ENCODE measurements at places on chromosomes 2 and 18.

DNA sequence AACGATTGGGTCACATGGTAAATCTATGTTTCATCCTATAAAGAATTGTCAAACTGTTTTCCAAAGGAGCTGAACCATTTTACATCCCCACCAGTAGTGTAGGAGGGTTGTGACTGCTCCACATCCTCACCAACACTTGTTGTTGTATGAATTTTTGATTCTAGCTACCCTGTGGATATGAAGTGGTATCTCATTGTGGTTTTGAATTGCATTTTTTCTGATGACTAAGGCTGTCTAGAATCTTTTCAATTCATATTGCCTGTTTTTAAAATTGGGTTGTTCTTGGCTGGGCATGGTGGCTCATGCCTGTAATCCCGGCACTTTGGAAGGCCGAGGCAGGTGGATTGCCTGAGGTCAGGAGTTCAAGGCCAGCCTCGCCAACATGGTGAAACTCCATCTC, 44.5 kb downstream of the TXNL1 start:
- no peak for DNase-seq

GRCh38 chr18:48806551-48807261, 144.1 kb downstream of the SMAD7 start:
- DNase-seq = peak; percentile 68

GRCh38 chr2:111145103-111145760, 24.5 kb downstream of the BCL2L11 start:
- no peak for DNase-seq

- DNase-seq = no peak
Observed at GRCh38 chr2:234702731-234703225, 205.9 kb upstream of the ARL4C start.

DNA sequence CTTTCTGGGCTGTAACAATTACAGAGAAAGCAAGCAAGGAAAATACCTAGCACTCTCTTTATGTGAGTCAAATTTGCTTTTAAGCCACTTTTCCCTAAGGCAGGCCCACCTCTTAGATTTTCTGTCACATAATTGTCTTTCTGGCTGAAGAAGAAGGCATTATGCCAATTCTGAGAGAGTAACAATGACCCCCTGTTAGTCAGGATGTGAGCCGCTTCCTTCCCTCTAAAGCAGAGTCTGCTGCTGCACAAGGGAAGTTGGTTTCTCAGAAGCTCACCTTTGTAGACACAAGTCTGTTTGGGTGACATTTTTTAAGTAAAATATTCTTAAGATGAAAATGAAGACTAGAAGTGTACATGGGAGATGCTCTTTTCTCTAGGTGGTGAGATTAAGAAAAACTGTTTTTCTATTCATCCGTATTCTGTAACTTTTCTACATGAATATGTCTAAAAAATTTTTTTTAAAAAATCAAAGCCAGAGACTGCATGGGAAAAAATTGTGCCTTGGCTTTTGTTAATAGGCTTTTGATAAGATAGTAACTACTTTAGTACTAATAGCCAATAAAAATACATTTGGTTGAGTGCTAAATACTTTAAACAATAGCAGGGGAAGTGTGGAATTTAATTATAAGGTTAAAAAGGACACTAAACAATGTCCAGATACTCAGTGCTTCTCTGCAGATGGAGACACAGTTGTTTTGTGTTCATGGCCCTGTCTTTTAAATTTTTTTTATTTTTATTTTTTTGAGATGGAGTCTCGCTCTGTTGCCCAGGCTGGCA, 33.4 kb upstream of the VPS54 start:
- DNase-seq = no peak

DNA sequence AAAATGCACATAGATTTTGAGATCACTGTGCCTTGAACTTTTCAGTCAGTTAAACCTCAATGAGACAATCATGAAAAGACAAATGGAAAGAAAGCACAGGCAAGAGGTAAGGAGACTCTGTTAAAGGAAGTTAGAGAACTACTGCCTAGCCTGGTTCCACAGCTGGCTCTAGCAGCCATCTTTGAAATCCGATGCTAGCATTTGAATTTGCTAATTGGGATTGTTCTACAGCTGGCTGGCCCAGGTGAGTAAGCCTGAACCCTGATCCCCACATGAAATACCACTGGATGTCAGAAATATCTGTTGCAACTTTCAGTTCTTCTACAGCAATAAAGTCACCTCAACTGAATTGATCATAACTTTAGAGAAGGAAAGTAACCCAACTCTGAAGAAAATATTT, 315.2 kb upstream of the CHAC2 start:
- DNase-seq = no peak

DNA sequence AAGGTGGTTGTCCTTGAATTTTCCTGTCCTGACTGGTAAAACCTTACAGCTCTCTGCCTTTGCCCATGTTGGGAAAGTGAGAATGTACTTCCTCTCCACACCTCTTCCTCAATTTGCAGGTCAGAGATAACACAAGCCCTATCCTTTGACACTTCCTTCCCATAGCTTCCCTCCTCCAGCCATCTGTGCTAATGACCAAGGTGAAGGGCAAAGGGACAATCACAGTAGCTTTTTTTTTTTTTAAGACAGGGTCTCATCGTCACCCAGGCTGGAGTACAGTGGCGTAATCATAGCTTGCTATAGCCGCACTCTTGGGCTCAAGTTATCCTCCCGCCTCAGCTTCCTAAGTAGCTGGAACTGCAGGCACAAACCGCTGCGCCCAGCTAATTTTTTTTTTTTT, 24.3 kb upstream of the STPG4 start:
- no peak for DNase-seq

DNA sequence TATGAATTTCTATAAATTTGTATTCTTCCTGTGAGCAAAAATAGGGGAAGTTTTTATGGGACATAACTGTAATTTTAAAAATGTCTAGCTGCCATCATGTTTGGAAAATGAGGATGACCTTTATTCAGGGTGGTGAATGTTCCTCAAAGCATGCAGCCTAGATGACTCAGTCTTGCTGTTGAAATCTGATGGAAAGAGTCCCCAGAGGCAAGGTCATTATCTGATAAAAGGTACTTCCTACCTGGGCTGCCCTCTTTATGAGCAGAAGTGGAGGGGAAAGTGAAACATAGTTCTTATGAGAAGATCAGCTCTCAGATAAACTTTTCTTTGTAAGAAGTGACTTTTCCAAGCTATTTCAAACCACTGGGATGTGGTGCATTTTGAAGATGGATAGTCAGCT, 1144.7 kb upstream of the PIK3C3 start:
- DNase-seq = no peak

- DNase-seq = no peak
Observed at GRCh38 chr2:38763728-38764127, 12.6 kb upstream of the SRSF7 start.

DNA sequence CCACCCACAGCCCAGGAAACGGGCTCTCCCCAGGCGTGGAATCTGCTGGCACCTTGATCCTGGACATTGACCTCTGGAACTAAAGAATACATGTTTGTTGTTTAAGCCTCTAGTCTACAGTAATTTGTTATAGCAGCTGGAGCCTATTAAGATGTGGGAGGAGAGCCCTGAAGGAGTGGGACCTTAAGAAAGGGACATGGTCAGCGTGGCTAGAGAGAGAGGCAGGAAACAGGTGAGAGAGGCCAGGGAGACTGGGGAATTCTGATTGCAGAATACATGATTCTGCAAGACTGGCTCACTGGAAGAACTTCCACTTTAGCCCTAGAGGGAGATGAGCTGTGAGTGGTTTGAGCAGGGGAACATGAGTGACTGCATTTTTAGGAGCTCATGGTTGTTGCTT, 83.2 kb downstream of the CD8B2 start:
- DNase-seq = no peak

- no peak for DNase-seq
Observed at GRCh38 chr2:220555961-220556630, 928.7 kb downstream of the SLC4A3 start.

GRCh38 chr2:106997204-106997603, 111.2 kb upstream of the ST6GAL2 start:
- DNase-seq = no peak

DNA sequence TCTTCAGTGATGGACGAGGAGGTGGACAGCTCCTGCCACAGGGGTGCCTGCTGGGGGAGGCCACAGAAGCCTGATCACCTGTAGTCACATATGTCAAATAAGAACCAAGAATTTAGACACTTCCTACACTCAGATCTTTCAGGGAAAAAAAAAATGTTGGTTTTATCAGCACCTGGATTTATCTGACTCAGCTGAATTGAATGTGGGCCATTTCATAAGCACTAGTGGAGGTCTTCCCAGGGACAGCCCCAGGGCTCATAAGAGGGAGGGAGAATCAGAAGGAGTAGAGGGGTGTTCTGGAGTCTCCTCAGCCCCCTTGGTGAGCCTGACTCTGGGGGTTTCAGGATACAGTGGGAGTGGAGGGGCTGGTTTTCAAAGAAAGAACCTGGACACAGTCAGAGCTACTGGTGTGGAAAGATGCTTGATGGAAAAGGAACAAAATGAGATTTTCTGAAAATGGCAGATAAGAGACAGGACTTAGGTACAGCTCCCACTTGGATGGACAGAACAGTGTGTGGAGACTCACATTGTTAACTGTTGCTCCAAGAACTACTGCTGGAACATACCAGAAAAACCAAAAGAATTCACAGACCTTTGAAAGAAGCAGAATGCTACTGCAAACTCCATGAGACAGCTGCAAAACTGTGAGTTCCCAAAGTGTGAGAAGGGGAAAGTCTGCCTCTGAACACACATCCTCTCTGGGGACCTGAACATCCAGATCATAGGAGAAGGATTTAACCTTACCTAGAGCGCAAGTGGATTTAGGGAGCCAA, 45.4 kb downstream of the LCT start:
- no peak for DNase-seq

- no peak for DNase-seq
Observed at GRCh38 chr18:24958001-24958400, 394.0 kb downstream of the ZNF521 start.

DNA sequence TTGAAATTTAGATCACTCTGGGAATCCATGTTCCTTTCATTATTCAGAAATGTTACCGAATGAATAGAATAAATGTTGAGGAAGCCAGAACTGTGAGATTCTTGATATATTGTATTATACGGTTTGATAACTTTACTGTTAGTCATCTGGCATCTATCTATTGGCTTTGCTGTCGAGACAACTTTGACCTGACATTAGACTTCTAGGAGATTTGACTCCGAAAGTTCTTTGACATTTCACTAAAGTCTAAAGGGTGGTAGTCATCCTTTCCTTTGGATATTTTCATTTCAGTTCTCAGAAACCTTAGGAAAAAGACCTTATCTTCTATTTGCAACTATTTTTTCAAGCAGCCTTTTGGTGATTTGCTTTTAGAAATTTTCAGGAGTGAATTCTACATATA, 1.9 kb downstream of the BMPR2 start:
- DNase-seq = no peak

DNA sequence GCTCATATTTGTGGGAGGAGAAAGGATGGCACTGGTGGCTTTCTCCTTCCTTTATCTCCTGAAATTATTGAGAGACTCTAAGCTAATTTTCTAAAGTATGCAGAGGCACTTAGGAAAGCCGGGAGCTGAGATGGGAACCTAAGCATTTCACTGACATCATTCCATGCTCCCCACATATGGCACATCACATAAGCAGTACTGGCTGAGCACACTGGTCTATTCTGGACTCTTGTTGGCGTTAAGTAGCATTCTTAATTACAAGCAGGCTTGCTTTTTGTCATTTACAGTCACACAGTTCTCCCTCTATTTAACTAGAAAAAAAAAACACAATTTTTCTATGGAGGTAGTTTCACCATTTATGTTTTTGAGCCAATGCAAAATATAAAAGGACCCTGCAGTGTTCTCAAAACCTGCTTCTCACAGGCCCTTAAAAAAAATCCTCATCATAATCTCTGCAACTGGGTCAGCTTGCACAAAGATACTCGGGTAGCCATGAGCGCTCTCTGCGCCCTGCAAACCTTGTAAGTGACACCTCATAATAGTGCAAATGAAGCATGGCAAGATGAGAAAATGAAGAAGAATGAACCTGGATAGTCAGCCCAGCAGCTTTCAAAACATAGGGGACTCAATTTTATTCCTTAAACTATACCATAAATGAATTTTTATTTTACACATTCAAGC, 688.6 kb downstream of the NRXN1 start:
- DNase-seq = no peak

DNA sequence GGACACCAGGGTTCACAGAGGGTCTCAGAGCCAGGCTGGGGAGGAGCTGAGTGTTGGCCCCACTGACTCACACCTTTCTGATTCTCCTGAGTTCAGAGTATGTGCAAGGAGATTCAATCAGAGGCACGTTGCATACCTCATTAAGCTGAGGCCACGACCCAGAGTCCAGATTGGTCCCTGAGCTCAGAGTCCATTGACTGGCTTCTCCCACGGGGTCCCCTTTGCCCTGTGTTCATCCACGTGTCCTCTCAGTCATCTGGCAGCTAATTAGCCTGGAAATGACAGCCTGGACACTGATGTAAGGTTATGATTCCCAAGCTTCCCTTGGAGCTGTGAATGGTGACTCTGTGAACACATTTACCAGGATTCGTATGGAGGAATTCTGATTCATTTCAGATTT, 267.2 kb downstream of the SH3BP4 start:
- no peak for DNase-seq

- no peak for DNase-seq
Observed at GRCh38 chr2:156031121-156031520, 301.4 kb downstream of the NR4A2 start.
